ENCODE measurements at places on chromosomes 2 and 18.

DNA sequence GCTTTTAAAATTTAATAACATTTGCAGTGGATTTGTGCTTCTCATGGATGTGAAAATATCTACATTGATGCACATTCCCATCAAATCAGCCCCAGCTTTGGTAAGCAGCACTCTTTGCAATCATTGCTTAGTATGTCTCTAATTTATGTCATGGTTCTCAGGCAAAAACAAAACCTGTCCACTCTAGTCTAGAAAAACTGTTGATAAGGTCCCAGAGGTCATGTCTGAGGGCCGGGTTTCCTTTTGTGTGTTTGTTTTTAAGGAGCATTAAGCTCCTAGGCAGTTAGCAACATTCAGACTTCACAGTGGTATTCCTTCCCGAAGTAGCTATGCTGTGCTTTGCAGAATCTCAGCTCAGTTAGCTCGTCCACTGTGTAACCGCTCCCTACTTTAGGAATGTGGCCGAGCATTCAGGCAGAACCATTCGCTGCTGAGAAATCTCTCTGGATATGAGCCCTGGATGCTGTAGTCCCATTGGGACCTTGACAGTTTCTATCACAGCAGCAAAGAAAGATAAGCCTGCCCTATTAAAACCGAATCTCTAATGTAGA, 4.0 kb downstream of the DIPK1C start:
- no peak for DNase-seq

DNA sequence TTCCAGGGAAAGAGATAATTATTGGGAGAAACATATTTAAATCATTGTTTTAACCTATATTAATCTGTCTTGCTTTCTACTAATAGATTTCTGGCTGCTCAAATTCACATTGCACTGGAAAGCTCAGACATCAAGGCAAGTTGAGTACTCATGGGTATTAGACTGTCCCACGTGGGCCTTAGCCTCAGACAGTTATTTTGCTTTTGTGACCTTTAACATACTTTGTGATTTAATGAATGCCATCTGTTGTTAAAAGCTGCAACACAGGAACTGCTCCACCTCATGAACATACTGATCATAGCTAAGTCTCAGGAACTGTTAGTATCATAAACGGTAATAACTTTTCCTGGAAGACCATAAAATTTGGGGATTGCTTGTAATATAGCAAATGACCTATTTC, 2.7 kb upstream of the LCT start:
- no peak for DNase-seq

DNA sequence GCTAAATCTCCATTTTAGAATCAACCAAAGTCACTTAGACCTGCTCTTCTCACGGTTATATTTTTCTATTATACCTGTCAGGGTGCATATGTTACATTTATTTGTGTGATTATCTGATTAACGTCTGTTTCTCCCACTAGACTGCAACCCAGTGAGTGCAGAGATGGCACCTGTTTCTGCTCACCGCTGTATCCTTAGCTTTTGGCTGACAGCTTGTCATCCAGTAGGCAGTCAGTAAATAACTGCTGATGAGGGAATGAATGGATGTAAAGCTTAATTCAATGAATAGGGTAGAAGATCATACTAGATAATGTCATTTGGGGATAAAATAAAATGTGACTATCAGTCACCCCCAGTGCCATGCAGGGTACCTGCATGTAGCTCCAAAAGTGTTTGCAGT, 6.9 kb upstream of the CHRNA1 start:
- DNase-seq, result no peak

DNA sequence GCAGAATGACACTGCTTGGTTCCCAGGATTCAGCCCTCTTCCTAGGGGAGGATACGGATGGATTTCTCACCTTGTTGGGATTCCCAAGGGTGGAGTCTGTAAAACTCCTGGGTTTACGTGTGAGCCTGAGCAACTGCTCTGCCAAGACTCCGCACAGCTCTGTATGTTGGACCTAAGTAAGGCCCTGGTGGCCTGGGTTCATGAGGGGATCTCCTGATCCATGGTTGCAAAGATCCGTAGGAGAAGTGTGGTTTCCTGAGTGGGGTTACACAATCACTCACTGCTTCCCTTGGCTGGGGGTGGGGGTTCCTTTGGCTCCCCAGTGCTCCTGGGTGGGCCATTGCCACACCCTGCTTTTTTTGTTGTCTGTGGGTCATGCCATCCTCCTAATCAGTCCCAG, 37.7 kb downstream of the ANKRD12 start:
- no peak for DNase-seq

DNA sequence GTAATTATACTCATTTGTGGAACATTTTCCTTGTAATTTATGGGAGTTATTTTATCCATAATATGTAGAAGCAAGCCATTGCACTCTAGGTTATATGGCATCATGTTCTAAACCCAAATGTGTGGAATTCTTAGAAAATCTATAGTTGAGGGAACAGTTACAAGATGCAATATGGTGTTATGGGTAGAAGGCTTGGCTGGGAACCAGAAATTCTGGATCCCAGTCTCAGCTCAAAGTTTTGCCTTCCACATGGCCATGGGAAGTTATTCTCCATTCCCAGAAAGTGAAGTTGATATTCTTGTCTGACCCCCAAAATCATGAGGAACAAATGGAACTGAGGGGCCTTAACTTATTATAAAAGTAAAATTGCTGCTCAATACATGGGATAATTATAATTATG, 38.0 kb downstream of the KIF5C start:
- DNase-seq, result no peak
